ENCODE measurements at places on chromosomes 6 and 20.

DNA sequence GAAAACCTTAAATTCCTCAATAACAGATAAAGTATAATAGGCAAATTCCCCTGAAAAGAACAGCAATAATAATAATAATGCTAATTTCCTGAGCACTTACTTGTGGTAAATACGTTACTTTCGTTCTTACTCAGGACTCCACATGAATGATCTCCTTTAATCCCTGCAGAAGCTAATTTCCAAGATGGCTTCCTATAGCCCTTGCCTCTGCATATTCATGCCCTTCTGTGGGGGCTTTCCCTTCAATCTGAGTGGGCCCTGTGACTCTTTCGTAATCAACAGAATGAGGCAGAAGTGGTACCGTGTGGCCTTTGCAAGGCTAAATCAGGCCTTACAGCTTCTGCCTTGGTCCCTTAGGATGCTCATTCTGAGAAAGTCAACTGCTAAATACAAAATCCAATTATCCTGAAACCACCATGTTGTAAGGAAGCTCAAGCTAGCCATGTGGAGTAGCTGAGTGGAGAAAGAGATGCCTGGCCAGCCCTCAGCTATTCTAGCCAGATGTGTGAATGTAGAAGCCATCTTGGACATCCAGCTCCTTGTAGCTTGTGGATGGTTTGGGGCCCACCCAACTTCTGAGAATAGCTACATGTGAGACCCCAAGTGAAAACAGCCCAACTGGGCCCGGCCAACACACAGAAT lies 50.5 kb downstream of the MCUR1 start:
- DNase-seq: peak; percentile 34

- peak; percentile 14 for DNase-seq
Measured at GRCh38 chr20:50226093-50226974, 35.7 kb downstream of the CEBPB start.

- no peak for DNase-seq
Measured at GRCh38 chr6:51960419-51960818, 127.0 kb downstream of the PKHD1 start.

GRCh38 chr20:21465799-21466198 lies 48.1 kb downstream of the NKX2-2 start:
- no peak for DNase-seq

DNA sequence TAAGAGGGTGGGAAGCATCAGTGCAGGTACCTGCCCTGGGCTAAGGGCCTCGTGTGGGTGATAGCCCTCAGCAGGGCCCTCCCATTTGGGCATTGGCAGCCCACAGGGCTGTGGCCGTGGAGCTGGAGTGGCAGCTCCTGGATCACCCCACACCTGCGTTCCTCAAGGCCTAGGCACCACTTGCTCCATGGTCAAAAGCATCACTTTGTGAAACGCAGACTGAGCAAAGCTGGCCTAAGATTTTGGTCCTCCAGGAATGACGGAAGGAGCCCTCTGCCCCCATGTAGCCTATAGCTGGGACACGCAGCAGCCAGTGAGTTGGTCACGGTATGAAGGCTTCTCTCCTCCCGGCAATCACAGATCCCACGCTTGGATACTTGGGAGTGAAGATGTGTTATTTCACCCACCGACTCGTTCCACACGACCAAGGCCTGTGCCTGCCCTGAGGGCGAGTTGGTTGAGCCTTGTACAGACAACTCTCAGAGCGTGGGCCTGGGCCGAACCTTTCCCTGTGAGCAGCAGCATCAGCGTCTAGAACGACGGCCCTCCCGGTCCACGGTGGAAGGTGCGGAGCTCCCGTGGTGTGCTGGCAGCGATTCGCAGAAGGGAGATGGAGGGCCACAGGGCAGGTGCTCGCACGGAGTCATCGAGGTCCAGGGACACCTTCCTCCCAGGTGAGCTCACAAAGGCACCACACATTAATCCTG lies 39.7 kb downstream of the THBS2 start:
- no peak for DNase-seq

GRCh38 chr6:119052292-119052889 lies 26.1 kb downstream of the FAM184A start:
- DNase-seq: peak; percentile 38

DNA sequence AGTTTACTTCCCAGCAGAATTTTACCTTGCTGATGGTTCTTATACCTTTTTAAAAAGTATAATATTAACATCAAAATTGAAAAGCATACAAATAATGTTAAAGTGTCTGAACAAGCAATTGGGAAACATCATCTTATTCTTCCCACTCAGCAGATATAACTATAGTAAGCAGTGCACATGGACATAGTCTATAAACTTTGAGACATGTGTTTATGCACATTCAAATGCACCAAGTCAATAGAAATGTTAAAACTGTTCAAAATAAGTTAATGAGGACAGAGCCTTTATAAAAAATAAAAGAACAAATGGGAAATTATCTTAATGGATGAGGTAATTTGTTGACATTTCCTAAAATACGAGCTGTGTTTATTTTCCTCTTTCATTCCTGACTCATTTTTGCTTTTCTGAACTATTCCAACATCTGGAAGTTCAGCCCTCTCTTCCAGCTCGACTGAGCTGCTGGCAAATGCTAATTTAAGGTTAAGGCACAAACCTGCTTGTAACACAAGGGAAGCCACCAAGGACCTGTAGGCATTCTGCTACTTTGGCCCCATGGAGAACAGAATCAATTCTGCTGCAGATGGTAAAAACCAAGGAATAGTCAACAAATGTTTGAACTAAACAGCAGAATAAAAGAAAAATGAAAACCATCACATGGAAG lies 110.3 kb upstream of the MAP3K4 start:
- no peak for DNase-seq

DNA sequence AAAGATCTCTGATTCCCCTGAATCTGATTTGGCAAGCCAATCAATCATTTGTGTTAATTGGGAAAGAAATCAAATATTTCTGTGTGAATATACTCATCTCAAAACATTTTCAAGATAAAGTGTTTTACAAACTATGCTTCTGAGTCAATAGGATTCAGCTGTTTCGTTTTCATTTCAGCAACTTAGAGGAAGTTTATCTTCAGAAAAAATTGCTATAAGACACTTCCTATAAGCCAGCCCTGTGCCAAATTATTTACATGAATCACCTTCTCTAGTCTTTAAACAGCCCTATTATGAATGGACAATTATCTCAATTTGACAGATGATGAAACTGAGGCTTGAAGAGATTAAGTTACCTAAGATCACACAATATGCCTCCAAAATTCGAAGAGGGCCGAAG lies 10.9 kb downstream of the DEFB129 start:
- DNase-seq: no peak

GRCh38 chr6:132683543-132683942 lies 24.6 kb upstream of the TAAR1 start:
- no peak for DNase-seq

DNA sequence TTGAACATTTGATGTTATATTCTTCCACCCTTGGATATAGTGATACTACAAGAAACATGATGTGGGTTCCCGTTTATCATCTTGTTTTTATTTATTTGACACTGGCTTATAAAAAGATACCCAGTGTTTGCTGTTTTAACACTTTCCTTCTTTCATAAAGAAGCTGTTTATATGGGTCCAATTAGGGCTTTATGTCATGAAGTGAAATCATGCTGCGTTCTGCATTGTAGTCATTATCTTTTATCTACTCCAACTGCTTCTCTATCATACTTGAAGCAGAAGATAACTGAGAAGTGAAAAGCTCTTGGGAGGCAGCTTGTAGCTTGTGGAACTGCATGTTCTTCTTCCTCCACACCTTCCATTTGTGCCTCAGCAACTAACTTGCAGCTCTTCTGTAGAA lies 57.8 kb downstream of the GPX5 start:
- DNase-seq: no peak

DNA sequence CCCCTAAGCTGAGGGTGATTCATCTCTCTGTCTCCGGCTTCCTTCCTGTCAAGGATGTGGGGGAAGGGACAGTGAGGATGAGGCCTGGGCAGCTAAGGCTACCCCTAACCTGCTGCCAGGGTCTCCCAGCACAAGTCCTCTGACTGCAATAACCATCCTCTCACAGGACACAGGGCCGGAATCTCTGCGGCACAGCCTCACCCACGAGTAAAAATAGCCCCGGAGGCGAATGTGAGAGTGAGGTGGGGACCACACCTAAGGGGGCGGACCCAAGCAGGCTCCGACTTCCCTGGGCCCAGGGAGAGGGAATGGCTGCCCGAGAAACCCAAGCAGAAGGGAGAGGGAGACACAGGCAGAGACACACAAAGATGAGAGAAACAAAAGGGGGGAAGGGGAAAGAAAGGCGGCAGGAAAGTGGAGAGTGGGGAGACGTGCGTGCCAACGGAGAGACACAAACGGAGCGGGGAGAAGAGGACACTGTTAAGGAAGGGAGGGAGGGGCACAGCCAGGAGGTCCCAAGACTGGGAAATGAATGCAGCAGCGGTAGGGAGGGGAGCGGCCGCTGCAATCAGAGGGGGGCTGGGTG lies 1.4 kb downstream of the CLIC1 start:
- peak; percentile 41 for DNase-seq

DNA sequence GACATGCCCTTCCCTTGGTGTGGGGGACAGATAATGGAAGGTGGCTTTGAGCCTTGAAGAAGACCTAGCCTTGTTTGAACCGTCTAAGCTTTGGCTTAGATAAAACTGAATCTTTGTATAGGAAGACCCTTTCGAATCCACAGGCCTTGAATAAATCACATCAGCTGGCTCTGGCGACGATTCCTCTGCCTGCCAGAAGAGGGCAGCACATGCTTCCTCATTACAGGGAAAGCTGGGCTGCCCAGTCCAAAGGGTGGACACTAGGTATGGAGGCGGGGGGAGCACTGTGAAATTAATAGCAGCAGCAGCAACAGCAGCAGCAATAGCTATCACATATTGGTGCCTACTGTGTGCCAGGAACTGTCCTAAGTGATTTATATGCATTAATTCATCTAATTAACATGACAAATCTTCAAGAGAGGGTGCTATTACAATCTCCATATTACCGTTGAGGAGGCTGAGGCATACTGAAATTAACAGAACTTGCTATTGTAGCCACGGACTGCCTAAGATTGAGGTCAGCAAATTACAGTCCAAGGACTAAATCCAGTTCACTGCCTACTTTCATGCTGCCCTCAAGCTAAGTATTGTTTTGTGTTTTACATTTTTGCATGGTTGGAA lies 85.1 kb downstream of the CLIC5 start:
- peak; percentile 46 for DNase-seq

GRCh38 chr6:5595184-5595583 lies 333.9 kb downstream of the FARS2 start:
- no peak for DNase-seq

DNA sequence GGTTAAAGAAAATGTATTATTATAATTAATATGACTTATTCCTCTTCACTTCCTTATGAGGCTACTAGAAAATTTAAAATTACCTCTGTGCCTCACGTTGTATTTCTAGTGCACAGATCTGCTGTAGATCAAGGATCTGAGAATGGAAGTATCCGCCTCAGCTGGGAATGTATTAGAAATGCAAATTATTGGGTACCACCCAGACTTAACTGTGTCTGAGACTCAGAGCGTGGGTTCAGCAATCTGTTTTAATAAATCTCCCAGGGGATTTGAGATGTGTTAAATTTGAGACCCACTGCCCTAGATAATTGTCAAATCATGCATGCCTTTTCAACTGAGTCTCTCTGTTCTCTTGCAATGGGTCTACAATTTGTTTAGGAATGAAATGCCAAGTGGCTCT lies 658.0 kb upstream of the NOX3 start:
- DNase-seq: no peak

- no peak for DNase-seq
Measured at GRCh38 chr6:64955435-64955848, 751.6 kb downstream of the EYS start.

- DNase-seq: no peak
Measured at GRCh38 chr6:52115145-52115741, 27.8 kb upstream of the PKHD1 start.

DNA sequence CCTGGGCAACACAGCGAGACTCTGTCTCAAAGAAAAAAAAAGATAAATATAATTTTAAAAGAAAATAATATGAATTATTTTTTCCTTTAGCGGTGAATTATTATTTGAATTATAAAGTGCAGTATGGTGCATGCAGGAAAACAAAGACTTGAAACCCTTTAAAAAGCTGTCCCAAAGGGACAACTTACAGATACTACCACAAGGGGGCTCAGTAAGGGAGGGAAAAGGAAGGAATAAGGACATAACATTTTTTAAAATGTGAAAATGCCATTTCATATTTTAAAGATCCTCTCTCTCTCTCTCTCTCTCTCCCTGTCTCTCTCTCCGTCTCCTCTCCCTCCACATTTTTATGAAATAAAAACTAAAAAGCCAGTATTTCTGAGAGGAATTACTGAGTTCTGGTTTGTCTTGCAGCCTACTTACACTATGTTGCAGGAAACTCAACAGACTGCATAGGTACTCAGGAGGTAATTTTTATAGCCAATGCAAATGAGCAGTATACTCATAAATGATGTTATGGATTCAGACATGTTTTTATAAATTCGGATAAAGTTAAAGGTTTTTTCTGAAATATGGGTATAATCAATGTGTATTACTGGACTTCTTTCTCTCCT lies 455.0 kb upstream of the GJE1 start:
- no peak for DNase-seq

DNA sequence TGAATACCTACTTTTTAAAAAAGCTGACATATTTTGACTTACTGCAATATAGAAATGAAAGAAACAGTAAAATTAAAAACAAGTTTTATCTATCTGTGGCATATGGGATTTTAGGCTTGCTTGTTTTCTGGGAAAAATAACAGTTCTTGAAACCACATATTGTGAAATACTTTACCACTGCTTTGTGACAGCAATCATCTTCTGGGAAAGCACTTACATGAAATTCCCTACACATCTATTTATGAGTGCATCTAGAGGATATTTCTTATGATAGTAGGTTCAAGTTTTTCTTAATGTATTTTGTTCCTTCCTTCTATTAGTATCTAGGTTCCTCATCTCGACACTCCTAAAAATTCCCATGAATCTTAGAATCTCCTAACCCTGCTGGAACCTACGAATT lies 75.2 kb downstream of the STXBP5 start:
- DNase-seq: no peak

GRCh38 chr20:46607849-46608497 lies 43.3 kb downstream of the SLC13A3 start:
- DNase-seq: no peak

GRCh38 chr6:143561105-143561704 lies 49.7 kb upstream of the FUCA2 start:
- DNase-seq: no peak

- no peak for DNase-seq
Measured at GRCh38 chr6:34246563-34247391, 2.0 kb downstream of the SMIM29 start.

DNA sequence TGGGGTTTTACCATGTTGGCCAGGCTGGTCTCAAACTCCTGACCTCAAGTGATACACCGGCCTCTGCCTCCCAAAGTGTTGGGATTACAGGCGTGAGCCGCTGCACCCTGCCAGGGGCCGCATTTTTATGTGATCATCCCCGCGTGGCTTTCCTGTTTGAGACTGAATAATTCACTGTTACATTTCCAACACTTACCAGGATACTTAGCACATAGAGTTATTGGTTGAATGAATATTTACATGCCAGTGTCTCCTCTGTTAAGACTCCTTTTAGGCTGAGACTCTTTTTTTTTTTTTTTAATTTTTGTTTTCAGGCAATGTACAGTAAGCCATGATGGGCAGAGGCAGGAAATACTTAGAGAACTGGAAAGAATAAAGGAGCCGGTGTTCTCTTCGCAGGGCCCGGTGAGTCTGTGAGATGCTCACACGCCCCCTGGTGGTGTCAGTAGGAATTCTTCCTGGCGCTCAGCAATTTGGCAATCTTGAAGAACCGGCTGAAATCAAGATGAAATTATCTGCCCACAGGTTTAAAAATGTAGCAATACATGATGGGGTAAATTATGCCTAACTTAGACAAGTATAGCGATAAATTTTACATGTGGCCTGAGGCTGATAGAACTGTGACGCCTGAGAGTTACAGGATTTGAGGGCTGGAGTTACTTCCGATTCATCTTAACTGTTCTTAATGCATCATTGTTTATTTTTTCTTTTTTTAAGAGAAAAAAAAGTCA lies 7.6 kb upstream of the RNF114 start:
- DNase-seq: peak; percentile 73
